ENCODE measurements at places on chromosomes 2 and 18.

GRCh38 chr18:25817546-25818237 lies 272.7 kb downstream of the SS18 start:
- DNase-seq, result no peak

DNA sequence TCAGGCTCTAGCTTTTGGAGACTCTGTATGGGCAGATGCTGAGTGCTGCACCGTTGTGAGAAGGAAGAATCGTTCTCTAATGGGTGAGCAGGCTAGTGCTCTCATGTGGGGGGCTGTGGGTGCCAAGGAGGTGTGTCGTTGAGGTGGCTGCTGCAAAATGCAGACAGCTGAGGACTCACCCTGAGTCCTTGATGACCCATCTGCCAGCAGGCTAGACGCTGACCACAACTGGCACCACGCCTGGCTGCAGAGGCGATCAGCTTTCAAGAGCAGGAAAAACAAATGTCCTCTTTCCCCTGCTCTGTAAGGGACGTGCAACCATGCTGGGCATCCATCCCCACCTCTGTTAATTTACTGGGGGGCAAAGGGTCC lies 48.2 kb downstream of the HAUS1 start:
- no peak for DNase-seq

DNA sequence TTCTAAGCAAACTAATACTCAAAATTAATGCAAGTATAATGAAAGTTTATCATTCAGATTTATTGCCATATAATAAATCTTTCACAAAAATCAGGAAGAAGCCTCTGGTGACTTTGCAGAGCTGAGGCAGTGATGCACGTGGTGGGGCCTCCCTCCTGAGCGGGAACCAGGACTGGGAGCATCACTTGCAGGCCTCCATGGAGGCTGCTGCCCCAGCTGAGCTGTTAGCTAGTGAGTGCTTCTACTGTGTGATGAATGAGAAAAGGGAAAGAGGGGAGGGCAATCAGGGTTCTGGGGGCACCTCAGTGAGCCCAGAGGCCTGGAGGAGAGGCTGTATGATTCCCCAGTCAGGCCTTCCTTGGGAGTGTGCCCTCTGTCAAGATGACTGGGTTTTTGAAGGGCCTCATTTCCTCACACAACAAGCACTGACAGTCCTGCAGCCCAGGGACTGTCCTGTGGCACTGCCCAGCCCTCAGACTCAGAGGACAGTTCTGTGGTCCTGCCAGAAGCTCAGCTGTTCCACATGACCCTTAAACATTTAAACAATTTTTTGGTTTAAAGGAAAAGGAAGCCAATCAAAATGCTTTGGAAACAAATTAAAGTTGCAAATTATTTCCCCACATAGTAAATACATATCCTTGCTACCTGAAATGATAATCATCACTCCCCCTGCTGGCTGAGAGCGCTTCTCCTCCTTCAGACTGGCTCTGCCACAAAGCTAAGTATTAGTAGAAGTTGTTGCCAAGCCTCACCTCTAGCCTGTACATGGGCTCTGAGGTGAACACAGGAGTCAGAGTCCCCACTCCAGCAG lies 90.9 kb upstream of the SMAD7 start:
- peak; percentile 80 for DNase-seq

GRCh38 chr2:31888550-31888949 lies 122.3 kb downstream of the MEMO1 start:
- no peak for DNase-seq

GRCh38 chr2:236858661-236859060 lies 227.0 kb upstream of the COPS8 start:
- DNase-seq, result no peak

DNA sequence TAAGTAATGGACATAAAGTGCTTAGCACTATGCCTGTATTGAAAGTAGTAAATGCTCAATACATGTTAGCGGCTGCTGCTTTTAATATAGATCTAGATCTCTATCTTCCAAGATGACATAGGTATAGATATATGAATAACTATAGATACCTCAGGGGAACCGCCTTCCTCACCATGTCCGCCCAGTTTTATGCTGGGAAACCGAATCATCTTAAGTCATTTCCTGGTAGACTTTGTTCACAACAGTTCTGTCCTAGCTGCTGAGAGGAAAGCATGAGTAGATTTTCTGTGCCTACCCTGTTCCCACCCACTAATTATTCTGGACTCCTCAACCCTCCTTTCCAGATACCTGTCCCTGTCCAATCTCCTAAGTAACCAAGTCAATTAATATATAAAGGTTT lies 21.6 kb upstream of the ITM2C start:
- DNase-seq, result no peak

- DNase-seq, result no peak
Measured at GRCh38 chr2:123953846-123954245, 71.2 kb upstream of the CNTNAP5 start.

DNA sequence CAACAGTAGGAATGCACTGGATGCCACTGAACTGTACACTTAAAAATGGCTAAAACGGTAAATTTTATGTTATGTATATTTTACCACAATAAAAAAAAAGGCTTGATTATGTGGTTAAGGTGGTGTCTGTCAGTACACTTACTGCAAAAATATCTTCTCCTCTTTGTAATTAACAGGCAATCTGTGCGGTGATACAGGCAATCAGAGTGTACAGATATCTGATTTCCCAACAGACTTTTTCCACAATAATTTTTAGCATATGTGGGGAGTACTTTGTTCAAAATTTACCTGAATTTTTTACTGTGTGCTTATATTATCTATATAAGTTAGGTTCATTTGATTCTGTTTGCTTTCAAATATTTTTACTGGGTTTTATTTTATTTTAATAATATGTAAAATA lies 175.0 kb upstream of the PGAP1 start:
- no peak for DNase-seq

GRCh38 chr2:33134791-33135560 lies 188.2 kb downstream of the LTBP1 start:
- no peak for DNase-seq

DNA sequence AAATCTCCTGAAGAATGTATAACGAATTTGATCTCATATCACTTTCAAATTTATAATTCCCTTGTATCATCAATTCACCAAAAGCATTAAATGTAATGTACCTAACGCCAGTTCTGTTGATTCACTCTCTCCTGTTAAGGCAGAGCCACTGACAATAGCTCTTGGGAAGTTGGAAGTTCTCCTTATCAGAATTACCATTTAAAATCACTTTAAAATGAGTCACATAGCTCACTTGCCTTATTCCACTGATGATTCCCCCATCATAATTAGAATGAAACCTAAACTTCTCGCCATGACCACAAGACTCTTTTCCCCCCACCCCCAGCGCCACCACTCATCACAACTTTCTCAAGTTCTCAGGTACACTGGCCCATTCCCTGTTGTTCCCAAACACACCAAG lies 117.1 kb downstream of the PID1 start:
- no peak for DNase-seq

GRCh38 chr2:70966681-70967080 lies 11.7 kb upstream of the ANKRD53 start:
- no peak for DNase-seq

DNA sequence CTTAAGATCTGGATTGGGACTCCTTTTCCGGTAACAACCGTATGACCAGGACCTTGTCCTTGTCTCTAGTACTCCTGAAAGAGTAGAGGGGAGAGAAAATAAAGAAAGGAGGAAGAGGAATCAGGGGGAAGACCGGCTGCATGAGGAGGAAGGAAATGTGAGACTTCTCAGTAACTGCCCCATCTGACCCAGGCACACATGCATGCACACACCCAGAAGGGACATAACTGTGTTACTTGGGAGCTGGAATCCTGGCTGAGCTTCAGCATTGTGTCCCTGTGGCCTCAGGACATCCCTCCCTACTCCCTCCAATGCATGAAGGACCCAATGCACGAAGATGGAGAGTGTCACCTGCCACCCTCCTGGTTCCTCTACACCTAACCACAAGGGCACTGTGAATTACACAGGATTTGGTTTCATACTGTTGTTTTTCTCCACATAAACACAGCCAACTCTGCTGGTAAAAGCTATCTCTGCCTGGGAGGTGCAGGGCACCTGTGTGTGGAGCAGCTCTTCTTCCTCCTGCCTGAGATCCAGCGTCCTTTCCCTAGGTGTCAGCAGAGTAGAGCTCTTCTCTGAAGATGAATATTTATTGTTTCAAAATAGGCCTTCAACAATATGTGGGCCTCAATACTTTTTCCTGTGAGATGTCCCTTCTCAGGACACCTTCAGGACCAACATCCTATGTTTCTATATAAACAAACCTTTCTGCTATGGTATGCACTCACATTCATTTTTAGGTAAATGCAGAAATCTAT lies 574.1 kb upstream of the ID2 start:
- DNase-seq, result no peak

DNA sequence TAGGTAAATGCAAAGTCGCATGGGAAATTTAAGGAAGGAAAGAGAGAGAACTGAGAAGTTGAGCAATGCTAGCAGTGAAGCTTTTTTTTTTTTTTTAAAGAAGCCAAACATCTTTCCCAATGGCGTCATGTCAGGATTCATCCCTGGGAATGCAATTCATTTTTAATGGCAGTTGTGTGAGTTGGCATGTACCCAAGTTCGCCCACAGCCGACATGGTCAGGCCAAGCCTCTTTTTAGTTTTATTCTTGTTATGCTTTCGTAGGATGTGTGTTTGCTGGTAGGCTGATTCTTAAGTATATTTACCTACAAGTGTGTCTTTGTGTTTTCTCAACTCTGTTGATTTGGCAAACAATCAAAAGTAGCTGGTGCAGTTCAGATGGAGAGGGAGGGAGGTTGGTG lies 127.6 kb upstream of the ITGA6 start:
- no peak for DNase-seq

GRCh38 chr2:113876503-113877387 lies 13.1 kb upstream of the ACTR3 start:
- peak; percentile 74 for DNase-seq

DNA sequence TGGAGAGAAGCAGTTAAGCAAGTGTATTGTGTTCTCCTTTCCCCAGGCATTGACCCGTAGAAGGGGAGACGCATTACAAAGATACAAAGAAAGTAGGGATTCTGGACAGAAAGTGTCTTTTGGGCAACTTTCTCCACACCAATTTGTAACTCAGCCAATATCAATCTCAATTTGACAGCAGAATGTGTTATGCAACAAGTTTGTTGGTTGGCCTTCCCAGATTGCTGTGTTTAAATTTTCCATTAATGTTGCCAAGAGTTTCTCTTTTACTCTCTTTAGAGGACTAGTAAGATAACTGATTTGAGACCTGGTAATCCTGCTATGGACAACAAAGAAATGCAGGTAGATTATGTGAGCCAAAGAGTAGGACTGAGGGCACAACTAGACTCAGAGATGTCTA lies 279.6 kb downstream of the ZNF804A start:
- DNase-seq, result no peak

DNA sequence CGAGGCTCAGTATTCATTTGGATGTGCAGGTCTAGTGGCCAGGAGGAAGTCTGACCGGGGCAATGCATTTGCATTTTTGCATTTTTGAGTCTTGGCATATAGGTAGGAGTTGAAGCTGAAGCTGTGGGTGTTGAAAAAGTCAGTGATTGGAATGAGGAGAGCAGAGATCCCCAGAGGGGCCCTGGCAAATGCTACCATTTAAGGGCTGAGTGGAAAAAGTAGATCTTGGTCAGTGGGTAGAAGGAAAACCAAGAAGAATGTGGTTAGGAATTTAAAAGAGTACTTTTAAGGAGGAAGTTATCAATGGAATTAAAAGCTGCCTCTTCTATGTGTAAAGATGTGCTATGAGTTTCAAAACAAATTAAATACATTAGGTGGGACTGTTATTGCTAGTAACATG lies 143.0 kb downstream of the ZEB2 start:
- DNase-seq, result no peak

GRCh38 chr2:24898122-24899109 lies 21.6 kb downstream of the ADCY3 start:
- DNase-seq, result no peak

DNA sequence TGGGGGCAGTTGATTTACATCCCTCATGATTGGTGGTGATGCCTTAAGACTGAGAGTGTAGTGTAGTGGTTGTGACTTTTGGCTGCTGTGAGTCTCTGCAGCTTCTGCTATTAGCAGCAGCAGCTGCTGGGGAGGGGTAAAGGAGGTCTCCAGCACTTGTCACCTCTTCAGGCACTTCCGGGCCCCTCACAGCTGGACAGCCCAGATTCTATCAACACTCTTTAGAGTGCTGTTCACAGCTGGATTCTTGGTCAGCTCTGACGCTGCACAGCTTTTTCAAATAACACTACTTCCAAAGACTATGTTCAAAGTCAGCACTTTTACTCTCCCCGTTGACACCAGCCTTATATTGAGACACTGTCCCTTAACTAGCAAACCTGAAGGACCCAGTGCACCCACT lies 396.0 kb downstream of the MEIS1 start:
- DNase-seq, result no peak

GRCh38 chr18:70333757-70334156 lies 44.9 kb downstream of the SOCS6 start:
- DNase-seq, result no peak

- no peak for DNase-seq
Measured at GRCh38 chr2:85644909-85645308, 23.1 kb downstream of the SFTPB start.

DNA sequence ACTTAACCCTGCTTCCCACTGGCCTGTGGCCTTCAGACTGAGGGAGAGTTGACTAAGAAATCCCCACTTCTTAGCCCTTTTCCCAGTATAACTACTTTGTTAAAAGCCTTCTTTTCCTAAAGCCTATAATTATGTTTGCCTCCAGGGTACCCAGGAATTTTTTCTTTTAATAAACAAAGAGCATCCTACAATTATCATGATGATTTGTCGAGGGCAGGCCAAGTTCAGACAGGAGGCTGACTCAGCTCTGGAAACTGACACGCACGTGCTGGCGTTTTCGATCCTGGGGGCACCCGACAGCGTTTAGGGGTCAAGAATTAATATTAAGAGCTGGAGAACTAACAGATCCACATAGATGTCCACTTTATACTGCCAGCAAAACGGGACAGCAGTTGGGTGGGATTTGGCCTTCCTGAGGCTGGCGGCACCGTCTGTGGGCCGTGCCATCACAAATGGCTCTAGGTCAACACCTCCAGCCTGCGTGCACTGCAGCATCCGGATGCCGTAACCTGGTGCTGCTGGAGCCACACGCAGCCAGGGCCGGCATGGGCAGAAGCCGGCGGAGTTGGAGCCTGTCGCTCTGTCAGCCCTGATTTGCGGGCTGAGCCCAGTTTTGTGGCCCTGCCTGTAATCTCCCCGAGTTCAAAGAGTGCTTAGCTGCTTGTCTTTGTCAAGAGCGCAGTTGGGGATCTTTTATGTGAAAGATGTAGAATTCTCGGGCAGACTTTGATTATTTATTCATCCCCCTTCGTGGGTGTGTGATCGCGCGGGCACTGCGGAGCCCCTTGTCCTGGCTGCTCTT lies 191.0 kb downstream of the GLI2 start:
- DNase-seq, result no peak

DNA sequence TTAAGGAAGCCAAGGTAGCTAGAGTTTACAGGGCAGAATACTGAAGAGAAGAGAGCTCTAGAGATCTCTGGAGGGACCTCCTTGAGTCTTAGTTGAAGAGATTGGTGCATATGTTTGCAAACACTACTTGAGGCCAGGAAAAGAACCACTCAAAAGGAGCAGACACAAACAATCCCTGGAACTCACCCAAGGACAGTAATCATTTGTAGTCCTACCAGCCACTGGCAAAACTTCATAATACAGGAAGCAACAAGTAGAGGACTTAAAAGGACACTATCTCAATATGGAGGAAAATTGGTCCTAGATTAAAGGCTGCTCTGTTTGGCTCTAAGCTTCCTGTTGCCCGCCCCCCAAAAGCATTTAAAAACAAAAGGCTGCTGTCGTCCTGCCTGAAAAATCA lies 46.9 kb upstream of the UBXN4 start:
- DNase-seq, result no peak

- no peak for DNase-seq
Measured at GRCh38 chr18:23504720-23505119, 1.4 kb downstream of the RMC1 start.
